ENCODE measurements at places on chromosomes 1 and 21.

- no peak for DNase-seq
Observed at GRCh38 chr1:19967808-19968207, 11.6 kb downstream of the PLA2G2A start.

DNA sequence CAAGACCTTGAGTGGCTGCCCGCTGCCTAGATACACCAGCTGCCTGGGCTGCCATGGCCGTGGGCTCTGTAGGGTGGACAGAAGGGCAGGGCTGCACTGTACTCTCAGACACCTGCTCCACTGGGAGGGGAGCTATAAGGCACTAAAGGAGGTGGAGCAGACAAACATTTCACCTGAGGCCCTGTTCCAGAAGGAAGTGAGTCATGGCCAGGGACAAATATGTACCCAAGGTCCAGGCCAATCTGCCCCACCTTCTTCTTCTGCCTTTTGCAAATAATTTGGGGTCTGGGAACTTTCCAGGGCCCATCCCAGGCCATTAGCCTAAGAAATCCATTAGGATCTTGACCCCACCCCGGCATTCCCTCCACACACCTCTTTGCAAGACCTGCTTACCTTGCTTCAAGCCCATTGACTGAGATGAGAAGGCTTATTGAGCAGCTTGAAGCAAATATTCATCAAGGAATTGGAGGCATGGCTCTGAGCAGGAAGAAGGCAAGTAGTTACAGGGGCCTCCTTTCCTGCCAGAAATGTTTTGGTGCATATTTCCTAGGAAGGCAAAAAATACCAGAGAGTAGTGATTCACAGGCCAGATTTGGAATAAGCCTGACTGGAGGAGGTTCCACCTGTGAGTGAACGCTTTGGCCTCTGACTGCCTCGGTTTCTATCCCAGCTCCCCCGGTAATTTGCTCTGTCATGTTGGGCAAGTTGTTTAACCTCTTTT lies at the start of gene CAPN8:
Gene CAPN8, minus strand, starts transcription at position 110 of the 721 bp plus-strand sequence. Its CDS starts 55 bp downstream, at position 55.
- no peak for DNase-seq

DNA sequence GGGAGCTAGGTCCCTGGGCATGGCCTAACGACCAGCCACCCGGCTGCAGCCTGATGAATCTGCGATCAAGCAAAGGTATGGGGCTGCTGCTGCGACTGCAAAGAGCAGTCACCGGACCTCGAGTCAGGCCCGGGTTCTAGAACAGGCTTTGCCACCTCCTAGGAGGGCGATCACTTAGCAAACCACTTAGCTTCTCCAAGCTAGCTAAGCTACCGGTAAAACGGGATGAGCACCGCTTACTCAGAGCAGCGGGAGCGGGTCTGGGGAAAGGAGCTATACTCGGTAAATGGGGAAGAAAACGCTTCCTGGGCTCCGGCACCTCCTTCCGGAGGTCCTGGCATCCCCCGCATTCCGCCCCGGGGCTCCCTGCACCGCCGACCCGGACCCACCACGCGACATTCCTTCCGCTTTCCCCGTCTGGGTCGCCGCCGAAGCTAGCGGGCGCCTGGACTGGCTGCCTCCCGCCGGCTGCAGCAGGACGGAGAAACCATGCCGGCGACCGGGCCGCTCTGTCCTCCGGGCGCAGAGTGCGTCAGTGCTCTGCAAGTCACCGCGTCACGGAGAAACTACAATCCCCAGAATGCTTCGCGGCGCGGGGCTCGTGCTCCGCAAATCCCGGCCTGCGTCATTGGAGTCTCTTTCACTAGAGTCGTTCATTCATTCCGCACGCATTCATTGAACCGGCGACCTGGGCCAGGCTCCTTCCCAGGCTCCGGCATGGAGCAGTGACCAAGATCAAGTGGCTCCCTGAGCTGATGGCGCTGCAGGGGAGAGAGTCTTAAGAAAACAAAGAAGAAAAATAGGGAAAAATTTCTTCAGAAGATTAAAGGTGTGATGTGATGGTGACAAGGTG lies at the start of gene LSM10:
Gene LSM10, minus strand, starts transcription at position 531 of the 853 bp plus-strand sequence. CDS start 3,779 bp downstream, outside the sequence.
- DNase-seq = peak; percentile 90

GRCh38 chr1:163290025-163290640 lies 31.6 kb upstream of the NUF2 start:
- DNase-seq = no peak

DNA sequence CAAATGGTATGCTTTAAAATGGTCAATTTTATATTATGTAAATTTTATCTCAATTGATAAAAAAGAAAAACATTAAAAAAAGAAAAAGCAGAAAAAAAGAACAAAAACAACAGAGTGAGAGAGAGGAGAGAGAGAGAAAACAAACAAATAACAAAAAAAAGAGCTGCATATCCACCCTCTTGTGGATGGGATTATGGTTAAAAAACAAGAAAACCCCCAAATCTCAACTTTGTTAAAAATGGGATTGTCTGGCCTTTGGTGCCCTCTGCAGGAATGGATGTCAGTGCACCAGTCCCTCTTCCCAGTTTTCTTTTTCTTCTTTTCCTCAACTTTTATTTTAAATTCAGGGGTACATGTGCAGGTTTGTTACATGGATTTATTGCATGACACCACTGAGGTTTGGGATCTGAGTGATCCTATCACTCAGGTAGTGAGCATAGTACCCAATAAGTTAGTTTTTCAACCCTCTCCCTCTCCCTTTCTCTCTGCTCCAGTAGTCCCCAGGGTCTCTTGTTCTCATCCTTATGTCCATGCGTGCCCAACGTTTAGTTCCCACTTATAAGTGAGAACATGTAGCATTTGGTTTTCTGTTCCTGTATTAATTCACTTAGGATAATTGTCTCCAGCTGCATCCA lies 28.1 kb downstream of the RNF187 start:
- DNase-seq = peak; percentile 27
